ENCODE measurements at places on chromosomes 16 and 17.

- DNase-seq = no peak
These were observed 1.0 kb downstream of the CSNK2A2 start for GRCh38 chr16:58196898-58197313.

- no peak for DNase-seq
These were observed 211.2 kb downstream of the RPTOR start for GRCh38 chr17:80755650-80756405.

DNA sequence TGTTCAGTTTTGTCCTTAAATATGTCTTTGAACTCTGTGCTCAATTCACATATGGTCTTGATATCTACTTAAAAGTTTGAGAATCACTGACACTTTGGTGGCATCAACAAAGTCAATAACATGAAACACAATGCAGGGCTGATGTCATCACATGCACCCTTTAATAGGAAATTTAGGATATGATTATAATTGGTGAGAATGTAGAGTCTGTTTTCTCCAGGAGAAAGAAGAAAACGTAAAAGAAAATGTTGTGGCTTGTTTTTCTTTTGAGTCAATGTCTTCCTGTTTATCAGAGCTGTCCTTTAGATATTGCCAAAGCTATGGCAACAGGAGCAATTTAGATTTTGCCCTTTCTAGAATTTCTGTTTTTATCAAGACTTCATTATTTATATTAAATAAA, 396.9 kb downstream of the CDH13 start:
- no peak for DNase-seq

GRCh38 chr17:42623732-42624596, 14.5 kb downstream of the TUBG1 start:
- DNase-seq = no peak

- no peak for DNase-seq
These were observed 154.2 kb downstream of the MYO1D start for GRCh38 chr17:32722733-32723132.

GRCh38 chr17:40310882-40311391, 2.0 kb downstream of the RARA start:
- no peak for DNase-seq

- DNase-seq = no peak
These were observed 510.2 kb downstream of the CDH13 start for GRCh38 chr16:83136924-83137323.

- DNase-seq = no peak
These were observed 50.6 kb downstream of the LMF1 start for GRCh38 chr16:920051-920681.

- DNase-seq = no peak
These were observed 5.1 kb upstream of the RASL10B start for GRCh38 chr17:35726127-35726952.

GRCh38 chr16:24685539-24686432, 43.7 kb upstream of the TNRC6A start:
- no peak for DNase-seq

DNA sequence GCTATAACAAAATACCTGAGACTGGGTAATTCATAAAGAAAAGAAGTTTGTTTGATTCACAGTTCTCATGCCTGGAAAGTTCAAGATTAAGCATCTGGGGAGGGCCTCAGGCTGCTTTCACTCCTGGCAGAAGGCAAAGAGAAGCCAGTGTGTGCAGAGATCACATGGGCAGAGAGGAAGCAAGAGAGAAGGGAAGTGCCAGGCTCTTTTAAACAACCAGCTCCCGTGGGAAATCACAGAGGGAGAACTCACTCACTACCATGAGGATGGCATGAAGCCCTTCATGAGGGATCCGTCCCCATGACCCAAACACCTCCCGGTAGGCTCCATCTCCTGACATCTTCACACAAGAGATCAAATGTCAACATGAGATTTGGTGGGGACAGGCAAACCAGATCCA, 501.6 kb downstream of the MAF start:
- DNase-seq = no peak

DNA sequence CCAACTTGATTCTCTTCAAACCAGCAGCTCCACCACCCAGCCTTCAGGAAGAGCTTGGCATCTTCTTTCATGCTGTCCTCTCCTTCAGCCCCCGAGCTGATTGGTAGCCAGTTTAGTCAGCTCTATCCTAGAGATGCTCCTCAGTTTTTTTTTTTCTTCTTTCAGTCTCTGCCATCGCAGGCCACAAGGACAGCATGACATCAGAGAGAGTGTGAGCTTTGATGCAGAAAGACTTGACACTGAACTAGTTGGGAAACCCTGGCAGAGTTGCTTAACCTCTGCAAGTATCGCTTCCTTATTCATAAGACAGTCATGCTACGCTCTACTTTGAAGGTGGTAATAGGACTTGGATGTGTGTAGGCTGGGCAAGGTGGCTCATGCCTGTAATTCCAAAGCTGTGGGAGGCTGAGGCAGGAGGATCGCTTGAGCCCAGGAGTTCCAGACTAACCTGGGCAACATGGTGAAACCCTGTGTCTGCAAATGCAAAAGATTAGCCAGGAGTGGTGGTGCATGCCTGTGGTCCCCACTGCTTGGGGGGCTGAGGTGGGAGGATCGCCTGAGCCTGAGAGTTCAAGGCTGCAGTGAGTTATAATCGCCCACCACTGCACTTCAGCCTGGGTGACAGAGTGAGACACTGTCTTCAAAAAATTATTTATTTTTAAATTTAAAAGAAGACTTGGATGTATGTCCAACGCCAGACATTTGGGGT, 2.6 kb downstream of the CD300LB start:
- no peak for DNase-seq

- DNase-seq = no peak
These were observed 38.4 kb downstream of the TOM1L2 start for GRCh38 chr17:17933775-17934174.

GRCh38 chr16:56340864-56341365, 84.4 kb downstream of the AMFR start:
- DNase-seq = no peak

DNA sequence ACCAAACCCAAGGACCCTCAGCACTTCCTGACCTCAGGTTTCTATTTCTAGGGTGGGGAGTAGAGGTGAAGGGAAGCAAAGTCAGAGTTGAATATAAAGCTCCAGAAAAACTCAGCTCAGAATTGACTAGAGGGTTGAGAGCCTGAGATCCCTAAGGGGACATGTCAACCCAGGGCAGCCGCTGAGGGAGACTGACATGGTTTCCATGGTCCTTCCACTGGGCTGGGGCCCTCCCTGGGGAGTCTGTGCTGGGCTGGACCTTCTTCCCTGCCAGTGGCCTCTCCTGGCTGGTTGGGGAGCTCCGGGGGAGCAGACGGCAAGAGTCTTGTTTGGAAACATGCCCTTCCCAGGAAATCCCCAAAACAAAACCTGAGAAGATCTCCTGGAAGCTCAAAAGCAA, 121.3 kb downstream of the METRNL start:
- no peak for DNase-seq

DNA sequence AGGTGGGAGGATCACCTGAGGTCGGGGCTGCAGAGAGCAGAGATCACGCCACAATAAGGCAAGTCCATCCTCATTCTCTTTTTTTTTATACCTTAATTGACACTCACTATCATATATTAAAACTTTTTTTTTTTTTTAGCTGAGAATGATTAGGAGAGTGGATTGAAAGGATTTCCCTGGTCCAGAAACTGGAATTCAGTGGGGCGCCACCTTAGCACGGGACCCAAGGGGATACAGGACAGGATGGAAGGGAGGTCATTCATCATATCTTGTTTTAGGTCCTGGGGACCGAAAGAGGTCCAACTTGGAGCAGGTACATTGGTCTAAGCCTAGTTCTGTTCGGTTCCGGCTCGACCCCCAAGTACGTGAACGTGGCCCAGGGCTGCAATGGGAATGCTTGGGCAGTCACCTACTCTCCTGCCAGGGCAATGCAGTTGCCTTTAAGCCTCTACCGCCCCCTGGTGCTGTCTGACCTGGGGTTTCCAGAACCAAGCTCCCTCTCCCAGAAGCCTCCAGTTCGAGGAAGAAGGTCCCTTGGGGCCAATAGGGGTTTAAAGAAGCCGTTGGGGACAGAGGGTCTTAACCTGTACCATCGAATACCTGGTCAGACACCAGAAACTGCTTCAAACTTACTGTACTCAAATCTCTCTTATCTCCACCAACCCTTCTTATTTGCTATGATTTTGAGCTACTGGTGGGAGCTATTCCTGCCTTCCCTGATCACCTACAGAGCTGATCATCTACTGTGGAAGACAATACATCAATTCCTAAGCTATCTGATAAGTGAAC, 19.9 kb upstream of the GPATCH8 start:
- peak; percentile 15 for DNase-seq

DNA sequence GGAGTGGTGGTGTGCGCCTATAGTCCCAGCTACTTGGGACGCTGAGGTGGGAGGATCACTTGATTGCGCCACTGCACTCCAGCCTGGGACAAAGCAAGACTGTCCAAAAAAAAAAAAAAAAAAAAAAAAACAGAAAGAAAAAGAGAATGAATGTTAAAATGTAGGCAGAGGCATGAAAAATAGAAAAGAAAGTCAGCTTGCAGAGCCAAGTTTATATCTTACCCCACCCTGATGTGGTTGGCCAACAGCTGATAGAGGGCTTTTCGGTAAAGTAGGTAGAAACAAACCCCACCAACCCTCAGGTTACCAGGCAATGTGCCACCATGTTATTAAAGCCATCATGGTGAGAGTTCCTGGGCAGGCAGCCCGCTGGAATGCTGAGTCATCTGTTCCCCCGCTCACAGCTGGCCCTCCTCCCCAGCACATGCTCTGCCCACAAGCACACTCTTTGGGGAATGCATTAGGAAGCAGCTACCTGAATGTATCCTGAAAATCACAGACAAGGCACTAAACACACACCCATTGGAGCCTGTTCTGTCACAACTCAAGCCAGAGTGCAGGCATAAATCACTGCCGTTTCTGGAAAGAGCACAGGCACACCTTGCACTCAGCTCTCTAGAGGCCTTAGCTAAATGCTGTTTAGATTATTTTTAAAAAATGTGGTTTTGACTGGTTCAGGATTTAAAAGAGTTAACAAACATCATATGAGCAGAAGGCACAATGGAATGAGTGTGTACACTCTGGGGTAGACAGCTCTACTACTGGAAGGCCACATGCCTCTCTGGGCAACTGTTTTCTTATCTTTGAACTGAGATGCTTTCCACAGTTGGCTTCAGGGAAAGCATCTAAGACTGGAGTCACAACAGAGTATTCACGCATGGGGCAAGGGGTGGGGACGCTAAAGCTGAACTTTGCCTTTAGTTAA, 128.5 kb downstream of the PARN start:
- DNase-seq = no peak

DNA sequence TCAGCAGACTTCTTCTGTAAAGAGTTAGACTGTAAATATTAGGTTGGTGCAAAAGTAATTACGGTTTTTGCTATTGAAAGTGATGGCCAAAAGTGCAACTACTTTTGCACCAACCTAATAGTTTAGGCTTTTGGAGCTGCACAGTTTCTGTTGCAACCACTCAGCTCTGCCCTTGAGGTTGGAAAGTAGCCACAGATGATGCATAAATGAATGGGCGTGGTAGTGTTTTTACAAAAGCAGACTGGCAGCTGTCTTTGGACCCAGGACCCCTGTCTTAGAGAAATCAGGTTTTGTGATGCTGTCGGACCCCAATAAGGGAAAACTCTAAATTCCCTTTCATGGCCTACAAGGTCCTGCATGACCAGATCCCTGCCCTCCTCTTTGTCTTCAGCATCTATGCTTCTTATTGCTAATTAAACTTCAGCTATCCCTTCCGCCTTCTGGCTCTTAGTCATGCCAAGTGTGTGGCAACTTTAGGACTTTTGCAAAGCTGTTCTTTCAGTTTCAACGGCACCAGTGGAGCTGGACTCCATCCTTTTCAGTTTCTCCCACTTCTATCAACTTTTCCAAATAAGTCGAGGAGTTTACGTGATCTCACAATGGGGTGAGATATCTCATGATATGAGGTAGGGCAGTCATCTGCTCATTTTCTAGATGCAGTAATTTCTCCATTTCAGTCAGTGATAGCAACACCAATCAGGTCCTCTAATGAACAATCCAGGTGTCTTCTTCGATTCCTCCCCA, 232.3 kb downstream of the XYLT1 start:
- no peak for DNase-seq

DNA sequence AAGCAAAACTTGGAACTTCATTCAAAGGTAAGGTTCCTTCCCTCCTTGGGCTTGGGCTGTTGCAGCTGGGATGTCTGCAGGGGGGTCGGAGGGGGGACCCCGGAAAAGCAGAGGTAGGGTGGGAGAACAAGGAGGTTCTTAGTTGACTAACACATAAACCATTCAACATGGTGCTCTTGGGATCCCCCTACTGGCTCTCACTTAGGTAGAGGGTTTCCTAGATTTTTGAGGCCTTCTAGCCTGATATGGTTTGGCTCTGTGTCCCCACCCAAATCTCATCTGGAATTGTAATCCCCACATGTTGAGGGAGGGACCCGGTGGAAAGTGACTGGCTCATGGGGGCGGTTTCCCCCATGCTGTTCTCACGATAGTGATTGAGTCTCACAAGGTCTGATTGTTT, 93.9 kb downstream of the RGS9 start:
- no peak for DNase-seq

DNA sequence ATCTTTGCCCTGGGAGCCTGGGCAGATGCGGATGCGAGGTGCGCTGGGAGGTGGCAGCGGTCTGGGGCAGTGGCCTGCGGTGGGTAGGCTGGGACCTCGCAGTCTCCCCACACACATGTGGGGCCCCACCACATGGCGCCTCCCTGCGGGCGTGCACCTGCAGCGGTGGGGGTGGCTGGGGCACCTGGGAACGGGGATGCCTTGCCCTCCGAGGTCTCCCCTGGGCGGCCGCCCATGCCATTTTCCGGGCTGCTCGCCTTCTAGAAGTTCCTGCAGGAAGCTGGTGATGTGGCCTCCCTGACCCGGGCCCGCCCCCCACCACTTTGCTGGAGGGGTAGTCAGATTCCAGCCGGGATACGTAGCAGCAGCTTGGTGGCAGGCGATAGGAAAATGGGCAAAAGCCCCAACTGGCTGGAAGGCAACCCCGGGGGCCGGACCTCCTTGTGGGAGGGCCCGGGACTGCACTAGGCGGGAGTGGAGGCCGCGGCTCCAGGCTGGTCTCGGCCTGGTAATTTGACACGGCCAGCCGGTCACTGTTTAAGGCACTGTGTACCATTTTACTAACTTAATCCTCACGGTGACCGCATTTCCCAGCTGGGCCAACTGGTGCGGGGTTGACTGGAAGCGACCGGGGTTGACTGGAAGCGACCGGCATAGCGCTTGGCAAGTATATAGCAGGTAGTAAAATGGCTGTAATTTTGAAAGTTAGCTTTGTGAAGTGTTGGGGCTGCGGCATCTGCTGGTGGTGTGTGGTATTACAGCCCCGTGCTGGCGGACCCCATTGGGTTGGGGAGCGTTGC, 38.5 kb downstream of the IGF2BP1 start:
- DNase-seq = no peak

- DNase-seq = no peak
These were observed 72.1 kb downstream of the PRKCB start for GRCh38 chr16:23907903-23908302.

All from activated gamma-delta T cell treated with anti-CD3 and anti-CD28 coated beads, Interleukin-2, amount 50 U/mL, for 16 hours (primary cell).